Left colon (tissue), 2 donors: ENCODE measurements at places on chromosomes 2 and 18. TPM values are rescaled to one million over a fixed set of nuclear protein-coding genes. Genes with fewer than 3 reads are reported as not detected.

DNA sequence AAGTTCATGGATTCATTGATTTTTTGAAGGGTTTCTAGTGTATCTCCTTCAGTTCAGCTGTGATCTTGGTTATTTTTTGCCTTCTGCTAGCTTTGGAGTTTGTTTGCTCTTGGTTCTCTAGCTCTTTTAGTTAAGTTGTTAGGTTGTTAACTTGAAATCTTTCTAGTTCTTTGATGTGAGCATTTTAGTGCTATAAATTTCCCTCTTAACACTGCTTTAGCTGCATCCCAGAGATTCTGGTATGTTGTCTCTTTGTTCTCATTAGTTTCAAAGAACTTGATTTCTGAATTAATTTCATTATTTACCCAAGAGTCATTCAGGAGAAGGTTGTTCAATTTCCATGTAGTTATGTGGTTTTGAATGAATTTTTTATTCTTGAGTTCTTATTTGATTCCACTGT, 210.6 kb downstream of the IRS1 start:
- DNase-seq = no peak

NCL gene
- 229 TPM for total RNA-seq

GRCh38 chr2:60554074-60554645, 706 bp upstream of the BCL11A start:
- DNase-seq = peak; percentile 42

DNA sequence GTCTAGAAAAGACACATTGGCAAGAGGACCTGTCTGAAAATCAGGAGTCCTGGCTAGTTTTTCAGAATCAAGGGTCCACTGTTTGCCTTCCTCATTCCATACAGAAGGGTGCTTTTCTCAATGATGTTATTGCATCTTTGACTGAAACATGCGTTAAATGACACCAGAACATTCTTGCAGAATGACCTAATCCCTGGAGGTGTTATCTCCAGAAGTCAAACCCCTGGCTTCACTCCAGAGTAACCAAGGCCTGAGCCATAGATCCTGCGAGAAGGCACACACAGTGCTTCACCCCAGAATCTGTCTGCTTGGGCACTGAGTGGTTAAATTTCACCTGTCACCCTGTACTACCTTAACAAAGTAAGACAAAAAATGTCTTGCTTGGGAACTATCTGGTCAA, 1055.2 kb upstream of the FANCL start:
- DNase-seq = no peak

HOXD13 gene
- total RNA-seq = 0.15 TPM

DNA sequence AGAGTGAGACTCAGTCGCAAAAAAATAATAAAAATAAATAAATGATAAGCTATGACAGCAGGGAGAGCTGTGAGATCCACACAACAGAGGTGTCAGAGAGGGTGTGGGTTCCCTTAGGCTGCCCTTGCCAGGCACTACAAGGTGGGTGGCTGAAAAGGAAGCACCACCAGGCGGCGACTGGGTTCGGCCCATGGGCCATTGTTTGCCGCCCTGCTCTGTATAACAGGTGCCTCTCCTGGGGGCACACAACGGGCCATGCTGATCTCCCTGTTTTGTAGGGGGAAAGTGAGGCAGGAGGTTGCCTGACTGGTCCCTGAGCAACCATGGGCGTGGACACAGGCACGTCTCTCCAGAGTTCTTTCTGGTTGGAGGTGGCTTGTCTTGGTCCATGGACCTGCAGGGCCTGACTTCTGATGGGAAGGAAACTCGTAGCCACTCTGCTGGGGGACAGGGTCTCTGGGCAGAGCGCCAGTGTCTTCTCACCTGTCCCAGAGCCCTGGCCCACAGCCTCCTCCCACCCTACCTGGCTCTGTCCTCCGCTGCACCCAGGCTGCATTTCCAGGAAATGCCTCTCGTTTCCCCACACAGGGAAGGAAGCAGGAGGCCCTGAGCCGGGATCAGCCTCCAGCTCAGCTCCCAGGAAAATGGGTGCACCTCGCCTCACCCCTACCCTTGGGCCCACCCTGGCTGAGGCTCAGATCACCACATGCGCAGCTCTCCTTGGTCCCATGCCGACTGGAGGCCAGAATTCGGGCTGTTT, 109.6 kb upstream of the ODC1 start:
- DNase-seq = no peak

- DNase-seq = no peak
Observed at GRCh38 chr2:127041259-127041970, 65.5 kb downstream of the BIN1 start.

DNA sequence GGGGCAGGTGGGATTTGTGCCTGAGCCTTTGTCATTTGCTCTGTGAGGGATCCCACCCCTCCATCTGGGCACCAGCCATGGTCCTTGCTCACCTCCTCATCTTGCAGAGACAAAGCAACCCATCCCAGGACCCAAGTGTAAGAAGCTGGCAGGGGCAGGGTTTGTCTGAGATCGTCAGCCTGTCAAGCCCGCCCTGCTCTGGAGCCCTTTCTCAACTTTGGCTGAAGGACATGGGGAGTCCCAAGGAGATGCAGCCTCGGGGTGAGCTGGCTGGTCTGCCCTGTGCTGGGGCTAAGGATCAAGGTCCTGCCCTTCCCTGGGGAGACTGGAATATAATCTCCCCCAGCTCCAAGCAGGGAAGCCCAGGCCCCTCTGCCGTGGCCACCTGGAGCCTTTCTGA, 86.0 kb downstream of the CAPN13 start:
- DNase-seq = no peak

FSIP2 gene
- 17.2 TPM for total RNA-seq

- no peak for DNase-seq
Observed at GRCh38 chr18:43364535-43364934, 87.2 kb upstream of the SYT4 start.

GRCh38 chr2:170716851-170717598, 1.9 kb downstream of the SP5 start:
- DNase-seq = peak; percentile 50

GRCh38 chr2:121211251-121211650, 73.8 kb downstream of the TFCP2L1 start:
- peak; percentile 73 for DNase-seq

- DNase-seq = no peak
Observed at GRCh38 chr2:8282858-8283252, 399.0 kb upstream of the ID2 start.

- DNase-seq = no peak
Observed at GRCh38 chr2:200993097-200993496, 29.6 kb upstream of the ORC2 start.
